ENCODE measurements at places on chromosomes 3 and 15.

DNA sequence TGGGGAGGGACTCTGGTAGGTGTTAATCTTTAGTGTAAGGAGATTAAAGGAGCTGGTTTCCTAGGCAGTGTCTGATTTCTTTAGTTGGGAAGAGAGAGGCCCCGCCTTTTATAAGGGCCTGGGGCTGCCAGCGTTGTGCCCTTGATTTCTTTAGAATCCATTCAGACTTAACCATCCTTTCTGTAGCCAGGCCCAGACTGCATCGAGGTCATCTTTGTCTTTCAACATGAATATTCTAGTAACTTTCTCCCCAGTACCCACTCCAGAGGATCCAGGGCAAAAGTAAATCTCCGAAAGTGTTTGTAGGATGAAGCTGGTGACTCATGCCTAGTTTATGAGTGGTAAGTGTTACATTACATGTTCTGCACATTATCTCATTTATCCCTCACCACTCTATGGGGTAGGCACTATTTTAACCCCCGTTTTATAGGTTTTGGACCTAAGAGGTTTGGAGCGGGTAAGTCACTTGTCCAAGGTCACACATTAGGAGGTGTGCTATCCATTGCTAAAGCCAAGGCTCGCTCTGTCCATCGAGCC lies 11.8 kb upstream of the USP3 start:
- no peak for DNase-seq

DNA sequence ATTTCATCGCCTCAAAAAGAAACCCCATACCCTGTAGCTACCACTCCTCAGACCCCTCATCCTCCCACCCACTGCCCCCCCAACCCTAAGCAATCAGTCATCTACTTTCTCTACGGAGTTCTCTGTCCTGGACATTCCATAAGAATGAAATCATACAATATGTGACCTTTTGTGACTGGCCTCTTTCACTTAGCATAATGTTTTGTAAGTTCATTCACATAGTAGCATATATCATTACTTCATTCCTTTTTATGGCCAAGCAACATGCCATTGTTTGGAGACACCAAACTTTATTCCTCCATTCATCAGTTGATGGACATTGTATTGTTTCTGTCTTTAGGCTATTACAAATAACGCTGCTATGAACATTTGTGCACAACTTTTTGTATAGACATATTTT lies 64.2 kb downstream of the TNIK start:
- no peak for DNase-seq

GRCh38 chr15:85760531-85761371 lies 34.0 kb downstream of the KLHL25 start:
- DNase-seq: no peak

DNA sequence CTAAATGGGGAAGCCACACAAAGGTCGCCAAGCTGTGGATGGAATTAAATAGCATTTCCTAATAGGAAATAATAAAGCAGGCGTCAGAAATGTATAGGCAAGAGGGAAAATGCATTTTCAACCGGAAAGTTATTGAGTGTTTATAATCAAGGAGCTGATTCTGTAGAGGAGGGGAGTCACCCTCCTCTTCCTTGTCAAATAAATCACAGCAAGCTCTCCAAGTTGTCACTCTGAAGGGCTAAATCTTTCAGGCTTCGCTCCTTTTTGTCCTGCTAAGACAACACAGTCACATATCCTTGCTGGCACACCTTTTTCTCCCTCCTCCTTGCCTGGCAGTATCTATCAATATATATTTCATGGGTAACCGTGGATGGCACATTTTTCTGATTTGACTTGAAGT lies 338.4 kb downstream of the SATB1 start:
- no peak for DNase-seq

- no peak for DNase-seq
Observed at GRCh38 chr15:40295877-40296560, 11.7 kb downstream of the PLCB2 start.

DNA sequence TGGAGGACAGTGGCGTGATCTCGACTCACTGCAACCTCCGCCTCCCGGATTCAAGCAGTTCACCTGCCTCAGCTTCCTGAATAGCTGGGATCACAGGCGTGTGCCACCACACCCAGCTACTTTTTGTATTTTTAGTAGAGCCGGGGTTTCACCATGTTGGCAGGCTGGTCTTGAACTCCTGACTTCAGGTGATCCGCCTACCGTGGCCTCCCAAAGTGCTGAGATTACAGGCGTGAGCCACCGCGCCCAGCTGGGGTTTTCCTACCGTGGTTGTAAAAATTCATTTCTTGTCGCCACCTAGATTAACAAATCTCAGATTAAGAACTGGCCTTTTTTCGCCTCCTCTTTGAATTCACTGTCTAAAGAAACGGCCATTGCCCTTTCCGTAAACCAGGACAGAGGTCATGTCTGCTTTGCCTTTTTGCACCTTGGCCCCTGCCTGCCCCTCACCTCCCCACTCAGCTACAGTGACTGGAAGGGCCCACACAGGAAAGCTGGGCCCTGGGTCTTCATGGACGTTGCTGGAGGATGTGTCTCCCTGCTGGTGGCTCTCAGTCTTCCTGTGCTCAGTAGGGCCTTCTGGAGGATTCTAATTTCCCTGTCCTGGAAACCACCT lies 17.2 kb downstream of the ZNF710 start:
- DNase-seq: no peak

DNA sequence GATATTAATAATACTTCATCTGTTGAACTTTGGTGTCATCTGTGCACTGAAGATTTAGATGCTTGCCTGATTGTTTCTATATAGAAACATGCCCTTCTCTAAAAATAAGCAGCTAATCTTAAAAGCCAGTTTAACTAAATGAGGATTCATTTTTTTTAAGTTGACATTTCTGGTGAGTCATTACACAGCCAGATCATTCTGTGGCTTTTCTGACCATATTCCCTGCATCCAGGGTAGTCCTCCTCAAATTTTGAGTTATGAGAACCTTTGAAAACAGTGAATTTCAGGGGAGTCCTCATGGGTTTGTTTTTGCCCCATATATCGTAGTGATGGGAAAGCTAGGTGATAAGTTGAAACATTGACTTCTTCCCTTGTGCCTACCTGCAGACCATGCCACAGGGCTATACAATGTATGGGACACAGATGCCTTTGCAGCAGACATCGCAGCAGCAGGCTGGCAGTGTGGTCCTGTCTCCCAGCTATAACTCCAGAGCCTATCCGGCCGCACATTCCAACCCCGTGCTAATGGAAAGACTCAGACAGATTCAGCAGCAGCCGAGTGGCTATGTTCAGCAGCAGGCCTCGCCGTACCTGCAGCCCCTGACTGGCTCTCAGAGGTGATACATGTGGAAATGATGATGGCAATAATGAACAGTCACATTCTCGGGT lies 26.5 kb upstream of the P2RY12 start:
- no peak for DNase-seq

DNA sequence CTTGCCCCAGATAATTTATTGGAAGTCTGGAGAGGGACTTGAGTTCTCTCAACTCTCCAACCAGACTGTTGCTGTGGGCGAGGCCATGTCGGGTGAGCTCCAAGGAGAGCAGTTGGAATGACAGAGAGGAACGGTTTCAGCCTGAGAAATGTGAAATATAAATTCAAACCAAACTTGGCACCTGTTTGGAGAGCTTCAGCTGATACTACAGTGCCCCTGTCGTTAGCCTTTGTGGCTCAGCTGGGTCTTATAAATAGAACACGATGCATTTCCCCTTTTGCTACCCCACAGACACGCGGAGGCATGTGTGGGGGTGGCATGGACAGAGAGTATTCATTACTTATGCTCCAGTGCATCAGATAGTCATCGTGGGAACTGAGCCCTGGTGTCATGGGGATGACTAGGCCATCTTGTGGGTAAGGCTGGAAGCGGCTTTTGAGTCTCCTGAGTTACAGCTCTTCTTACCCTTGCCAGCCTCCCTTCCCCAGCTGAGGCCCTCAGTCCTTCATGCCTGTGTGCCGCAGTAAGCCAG lies 15.6 kb downstream of the SMAD3 start:
- DNase-seq: peak; percentile 82

DNA sequence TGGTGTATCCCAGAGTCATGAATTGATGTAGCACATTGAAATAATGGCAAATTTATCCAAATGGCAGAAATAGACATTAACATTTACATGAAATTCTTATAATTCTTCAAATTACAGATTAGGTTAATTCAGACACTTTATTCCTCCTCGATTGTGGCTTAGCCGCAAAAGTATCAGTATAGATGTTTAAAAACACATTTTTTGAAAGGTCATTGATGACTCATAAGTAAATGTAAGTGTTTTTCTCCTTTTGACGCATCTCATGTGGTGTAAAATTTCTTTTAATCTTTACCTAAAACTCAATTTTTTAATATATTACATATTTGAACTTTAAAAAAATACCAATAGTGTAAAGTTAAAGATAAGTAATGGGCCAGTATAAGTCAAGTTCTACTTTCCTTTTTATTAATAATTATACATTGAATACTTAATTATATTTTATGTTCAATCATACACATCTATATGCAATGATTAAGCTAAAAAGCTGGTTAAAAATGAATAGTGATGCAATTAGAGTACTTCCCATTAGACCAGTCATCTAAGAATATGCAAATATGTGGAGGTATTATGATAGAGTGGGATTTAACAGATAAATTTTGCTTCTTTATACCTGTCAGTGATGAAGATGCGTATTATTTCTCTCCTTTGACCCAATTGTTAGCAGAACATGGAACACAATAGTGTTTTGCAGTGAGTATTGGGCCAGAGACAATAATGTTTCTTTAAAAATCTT lies 678.1 kb upstream of the DPPA4 start:
- DNase-seq: no peak

DNA sequence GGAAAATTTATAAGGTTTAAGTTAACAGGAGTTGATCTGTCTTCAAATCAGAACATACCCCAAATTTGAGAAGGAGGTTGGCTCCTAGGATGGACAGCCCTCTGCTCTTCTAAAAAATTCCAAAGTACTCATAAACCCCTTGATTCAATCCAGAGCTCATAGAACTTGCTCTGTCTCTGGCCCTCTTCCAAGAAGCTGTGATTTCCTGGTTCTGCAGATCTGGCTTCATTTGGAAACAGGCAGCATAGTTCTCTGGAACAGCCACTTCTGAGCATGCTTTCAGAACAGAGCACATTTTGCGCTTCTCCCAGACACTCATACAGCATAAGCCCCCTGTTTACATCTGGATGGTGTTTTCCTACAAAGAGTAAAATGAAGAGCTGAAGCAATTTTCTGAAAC lies 96.7 kb downstream of the KBTBD8 start:
- DNase-seq: no peak

- DNase-seq: no peak
Observed at GRCh38 chr3:189238071-189238470, 66.3 kb downstream of the TPRG1 start.

- DNase-seq: no peak
Observed at GRCh38 chr3:124826703-124827102, 60.5 kb downstream of the ITGB5 start.

- no peak for DNase-seq
Observed at GRCh38 chr15:88744548-88745020, 58.7 kb upstream of the ACAN start.

DNA sequence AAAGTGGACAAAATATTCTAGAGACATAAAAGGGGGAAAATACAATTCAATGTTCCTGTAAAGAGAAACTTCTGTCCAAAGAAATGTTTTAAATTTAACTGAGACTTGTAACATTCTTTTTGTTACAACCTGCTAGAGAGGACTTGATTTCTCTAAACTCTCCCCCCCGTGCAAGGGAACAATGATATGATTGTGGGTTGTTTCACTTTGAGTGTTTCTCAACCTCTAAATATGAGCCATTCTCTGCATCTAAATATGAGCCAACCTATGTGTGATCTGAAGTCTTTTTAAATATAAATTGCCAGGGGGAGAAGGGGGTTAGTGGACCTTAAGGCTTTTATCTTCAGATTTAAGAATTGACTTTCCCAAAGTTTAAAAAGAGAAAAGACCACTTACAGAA lies 14.6 kb downstream of the ZNF860 start:
- DNase-seq: no peak
